ENCODE measurements at places on chromosomes 6 and 20.

DNA sequence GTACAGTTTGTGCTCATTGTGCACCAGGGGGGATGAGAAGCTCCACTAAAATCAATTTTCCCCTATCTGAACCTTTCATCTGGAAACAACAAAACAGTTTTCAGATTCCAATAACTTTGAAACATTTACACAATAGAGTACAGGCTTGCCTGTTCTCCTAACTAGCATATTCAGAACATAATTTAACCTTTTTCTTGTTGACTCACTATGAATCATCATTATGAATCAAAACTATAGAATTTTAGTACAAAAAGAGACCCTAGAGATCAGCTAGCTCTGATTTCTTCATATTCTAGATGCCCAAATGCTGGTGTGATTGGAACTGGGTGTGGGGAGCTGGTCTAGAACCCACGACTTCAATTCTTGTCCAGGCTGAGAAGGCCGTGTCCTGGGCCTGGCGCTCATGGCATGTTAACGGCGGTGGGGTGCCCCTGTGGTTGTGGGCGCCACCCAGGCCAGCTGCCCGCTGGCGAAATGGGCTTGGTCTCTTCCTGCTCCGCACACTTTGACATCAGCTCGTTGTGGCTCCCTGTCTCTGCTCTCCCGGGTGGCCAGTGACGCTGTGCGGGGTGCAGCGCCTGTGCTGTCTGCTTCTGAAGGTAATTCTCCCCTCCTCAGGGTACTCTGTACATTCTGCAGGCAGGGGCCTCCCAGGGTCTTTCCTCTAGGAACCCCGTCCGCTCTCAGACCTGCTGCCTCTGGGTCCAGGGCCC is 29.9 kb upstream of the AGPAT4 start:
- no peak for DNase-seq

DNA sequence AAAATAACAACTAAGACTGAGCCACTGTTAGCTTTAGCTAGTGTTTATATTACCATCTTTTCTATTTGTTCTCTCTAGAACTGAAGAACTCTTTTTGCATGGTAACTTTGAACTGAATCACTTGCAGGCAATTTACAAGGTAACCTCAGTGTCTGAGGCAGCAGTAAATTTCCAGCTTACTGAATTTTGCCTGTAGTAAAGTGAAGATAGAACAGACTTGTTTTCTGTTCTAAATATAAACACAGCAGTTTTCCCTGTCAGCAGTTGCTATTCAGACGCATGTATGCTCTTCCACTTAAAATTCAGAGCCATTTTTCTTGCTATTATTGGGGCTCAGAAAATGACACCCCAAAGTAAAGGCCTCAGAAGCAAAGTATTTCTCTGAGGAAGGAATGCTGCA is 974.0 kb upstream of the GJE1 start:
- DNase-seq: no peak

DNA sequence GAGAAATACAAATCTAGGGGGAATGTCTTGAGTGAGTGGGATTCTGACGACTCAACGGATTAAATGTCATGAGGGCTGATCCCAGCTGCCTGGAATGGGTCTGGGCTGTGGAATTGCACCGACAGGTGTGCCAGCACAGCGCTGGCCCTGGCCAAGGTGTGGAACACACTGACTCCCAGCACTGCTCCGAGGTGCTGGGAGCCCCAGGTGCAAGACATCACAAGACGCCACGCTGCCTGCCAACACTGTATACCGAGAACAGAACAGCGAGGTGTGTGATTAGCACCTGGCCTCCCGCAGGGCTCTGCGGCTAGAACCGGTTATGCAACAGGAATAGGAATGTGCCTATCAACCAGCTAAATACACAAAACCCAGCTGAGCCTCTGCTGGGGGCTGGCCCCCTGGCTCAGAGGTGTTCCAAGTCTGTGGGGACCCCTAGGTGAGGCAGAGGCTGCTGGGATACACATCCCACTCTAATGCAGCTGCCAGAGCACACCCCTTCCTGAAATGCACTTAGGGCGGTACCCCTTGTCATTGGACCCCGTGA is 24.8 kb upstream of the APMAP start:
- DNase-seq: no peak

DNA sequence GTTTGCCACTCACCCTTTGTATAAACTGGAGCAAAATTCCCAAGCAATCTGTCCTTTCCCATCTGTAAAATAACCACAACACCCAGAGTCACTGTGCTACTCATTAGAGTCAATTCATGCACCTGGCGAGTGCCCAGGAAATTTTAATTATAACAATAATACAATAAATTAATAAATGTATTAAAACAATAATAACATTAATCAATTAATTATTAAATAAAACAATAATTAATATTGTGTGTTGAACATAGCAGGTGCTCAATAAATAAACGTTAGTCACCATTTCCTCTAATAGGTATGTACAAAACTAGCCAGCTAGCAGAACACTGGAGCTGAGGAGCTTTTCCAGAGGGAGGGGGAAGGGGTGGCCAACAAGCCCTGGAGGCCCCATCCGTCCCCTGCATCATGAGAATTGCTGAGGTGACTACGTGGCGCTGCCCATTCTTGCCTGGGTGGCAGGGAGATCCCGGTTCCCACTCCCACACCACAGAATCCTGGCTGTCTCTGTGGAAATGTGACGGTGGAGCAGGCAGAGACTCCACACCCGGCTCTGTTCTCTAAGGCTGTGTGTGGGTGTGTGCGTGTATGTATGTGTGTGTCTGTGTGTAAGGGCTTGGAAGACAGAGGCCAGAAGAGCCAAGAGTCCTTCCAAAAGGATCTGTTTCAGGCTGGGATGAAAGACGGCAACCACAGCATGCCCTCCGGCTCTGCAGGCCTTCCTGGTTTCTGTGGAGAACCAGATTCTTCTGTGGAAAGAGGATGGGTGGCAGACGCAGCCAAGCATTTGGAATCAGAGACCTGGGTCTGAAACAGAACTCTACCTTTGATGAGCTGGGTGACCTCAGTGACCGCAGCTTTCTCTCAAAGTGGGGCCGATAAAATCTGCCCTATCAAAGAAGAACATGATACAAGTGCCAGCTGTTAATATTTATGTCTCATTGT is 18.8 kb upstream of the EZR start:
- DNase-seq: no peak

All from cerebellar nuclear complex (tissue), 1 donor.